ENCODE measurements at places on chromosomes 4 and X.

DNA sequence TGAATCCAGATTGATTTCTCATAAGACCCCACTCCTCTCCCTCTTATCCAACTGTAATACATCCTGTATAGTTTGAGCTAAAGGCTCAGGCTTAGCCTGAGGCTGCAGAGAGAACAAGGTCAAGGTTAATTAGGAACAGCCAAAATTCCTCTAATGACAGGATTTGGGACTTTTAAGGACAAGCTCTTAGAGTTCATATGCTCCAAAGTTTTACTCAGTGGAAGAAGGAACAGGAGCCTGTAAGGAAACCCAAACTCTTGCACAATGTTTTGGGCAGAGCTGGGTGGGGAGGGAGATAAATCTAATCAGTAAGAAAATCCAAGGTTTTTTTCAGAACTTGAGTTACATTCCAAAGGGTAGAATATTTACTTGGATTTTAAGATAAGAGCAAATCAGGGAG, 238.8 kb downstream of the QDPR start:
- no peak for DNase-seq

- DNase-seq = no peak
Measured at GRCh38 chr4:47538111-47538824, 53.2 kb downstream of the ATP10D start.

GRCh38 chr4:121788896-121789295, 12.2 kb upstream of the EXOSC9 start:
- no peak for DNase-seq

DNA sequence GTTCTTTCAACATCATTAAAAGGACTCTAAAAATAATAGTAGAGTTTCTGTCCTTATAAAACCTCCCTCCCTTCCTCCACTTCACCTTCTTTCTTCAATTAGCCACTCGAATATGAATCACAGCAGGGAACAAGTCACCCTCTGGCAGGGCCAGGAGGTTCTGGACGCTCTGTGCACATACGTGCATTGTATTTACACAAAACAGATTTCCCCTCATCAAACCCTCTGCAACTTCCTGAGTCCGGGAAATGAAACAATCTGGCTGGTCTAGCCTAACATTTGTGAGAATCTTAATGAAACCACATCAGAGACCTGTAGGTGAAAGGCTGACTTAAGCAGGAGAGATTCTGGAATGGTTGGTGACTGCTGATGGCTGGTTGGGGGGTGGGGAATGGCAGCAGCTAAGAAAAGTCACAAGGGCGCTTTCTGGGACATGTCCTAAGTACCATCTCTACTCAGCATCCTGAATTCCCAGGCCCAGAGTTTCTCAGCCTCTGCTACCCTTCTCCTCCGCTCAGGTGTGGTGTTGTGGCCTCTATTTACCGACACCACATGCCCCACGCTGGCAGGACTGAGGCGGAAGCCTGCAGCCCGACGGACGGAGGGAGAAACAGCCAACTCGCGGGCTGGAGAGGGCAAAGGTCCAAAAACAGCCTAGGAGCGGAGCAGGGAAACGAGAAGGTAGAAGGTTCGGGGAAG, 1.0 kb downstream of the ZDHHC9 start:
- no peak for DNase-seq

DNA sequence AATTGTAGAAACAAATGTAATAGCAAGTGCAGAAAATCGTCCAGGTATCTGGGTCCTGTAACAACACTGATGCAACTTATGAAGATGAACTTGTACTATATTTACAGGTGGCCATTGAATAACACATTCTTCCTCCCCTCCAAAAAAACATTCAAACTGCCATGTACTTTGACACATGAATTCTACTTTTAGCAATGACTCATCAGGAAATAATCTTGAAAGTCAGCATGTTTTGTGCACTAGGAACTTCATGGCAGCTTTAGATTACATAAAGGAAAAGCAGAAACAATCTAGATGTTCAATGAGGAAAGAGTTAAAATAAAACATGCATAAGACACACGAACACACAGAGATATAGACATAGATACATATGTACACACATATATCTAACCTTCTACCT, 2.5 kb downstream of the PABPC1L2A start:
- no peak for DNase-seq

DNA sequence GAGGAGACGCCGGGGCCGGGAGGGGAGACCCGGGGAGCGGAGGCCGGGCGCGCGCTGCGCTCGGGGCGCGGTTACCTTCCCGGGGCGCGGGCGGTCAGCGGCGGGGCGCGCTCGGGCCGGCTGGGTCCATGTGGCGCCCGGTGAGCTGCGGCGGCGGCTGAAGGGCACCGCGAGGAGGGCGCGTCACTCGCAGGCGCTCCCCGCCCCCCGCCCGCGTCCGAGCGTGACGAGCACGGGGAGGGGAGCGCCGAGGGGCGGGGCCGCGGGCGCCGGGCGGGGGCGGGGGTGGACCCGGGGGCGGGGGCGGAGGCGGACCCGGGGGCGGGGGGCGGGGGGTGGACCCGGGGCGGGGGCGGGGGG, at the start of gene CPLX1:
TSS of gene CPLX1 (minus strand) at position 159 of the 360 bp plus-strand sequence. CDS start 1,607 bp downstream, outside the sequence.
- DNase-seq = no peak

DNA sequence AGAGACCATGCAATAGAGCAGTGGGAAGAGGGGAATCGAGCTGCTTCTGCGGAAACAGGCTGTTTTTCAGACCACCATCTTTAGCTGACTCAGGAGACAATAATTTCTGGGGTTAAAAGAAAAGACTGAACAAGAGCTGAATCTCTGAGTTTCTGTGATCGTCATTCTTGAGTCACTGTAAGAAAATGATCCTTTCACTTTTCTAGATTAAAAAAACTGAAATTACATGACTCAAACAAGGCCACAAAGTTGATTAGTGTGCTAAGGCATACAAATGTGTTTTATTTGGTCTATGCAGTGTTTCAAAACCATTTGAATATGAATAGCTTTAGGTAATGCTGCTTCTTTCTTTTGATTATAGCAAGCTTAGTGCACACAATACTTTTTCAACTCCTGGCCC, 194.4 kb upstream of the RPL34 start:
- no peak for DNase-seq

GRCh38 chrX:107827852-107828251, 2.2 kb downstream of the MID2 start:
- DNase-seq = no peak

DNA sequence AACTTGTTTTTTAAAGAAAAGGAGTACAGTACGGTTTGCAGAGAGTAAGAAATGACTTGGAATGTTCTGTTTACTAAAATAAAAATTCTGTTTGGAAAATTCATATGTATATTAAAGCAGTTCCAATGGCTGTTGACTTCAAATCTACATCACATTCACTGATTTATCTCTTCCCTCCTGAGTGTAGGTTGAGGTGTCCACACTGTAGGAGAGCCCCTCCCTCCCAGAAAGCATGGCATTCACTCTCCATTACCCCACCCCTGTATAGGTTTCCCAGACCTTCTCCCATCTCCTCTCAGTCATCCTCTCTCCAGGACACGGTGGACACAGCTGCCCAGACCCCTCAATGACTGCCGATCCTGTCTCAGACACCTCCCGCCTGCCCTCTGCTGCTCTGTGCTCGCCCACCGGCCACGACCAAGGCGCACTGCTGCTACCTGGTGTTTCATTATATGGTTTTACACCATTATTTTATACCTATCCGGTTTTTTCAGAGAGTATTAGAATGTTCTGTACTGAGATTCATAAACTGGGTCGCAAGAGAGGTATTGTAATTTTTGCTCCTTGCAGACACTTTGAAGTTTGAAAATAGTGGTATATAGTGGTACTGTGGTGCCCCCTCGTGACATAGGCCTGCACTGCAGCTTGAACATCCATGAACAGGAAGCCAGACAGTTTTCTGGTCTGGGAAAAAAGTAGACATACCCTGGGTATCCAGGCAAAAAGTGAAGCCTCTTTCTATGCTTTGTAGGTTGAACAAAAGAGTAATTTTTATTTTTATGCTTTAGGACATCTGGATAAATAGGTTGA, 38.8 kb upstream of the BEX4 start:
- peak; percentile 55 for DNase-seq

GRCh38 chr4:74682567-74683359, 111.6 kb downstream of the BTC start:
- no peak for DNase-seq

DNA sequence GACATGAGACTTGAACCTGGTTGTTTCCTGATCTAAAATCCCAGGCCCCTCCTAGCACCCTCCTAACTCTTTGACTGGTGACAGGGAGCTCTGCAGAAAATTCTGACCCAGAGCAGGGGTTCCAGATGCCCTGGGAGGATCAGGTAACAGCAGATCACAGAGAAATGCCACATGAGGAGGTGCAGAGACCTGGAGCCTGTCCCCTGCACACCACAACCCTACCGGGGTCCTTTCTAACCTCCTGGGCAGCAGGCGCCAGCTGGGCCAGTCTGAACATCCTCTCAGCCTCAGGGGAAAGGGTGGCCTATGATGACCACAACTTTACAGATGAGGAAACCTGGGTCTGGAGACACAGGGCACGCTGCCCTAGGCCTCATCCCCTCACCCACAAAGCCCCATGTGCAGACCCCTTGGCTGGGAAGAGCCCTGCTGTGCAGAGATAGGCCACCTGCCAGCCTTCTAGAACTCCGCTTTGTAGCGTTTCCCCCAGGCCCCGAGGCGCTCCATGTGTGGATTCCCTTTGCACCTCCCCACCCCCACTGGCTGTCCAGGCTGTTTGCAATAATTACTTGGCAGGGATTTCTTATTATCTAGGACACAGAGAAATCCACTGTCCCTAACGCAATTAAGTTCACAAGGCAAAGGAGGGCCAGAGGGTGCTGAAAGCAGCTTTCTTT, 36.5 kb downstream of the WDR1 start:
- no peak for DNase-seq

GRCh38 chrX:66672106-66672505, 33.2 kb upstream of the EDA2R start:
- DNase-seq = no peak

DNA sequence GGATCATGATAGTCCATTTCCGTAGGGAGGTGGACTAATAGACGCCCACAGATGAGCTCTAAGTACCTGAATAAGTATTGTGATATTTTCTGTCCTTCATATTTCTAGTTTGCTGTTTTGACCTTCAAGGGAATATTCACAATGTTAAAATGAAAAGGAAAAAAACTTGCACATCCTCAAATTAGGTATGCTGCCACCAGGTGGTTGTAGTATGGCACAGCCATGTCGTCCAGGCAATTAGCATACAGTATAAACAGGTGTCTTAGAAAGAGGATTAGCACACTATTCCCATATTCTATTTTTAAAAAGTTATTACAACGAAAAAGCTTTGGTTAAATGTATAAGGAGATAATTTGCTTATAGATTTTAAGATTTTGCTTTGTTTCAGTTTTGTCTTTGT, 802.0 kb downstream of the RPA4 start:
- no peak for DNase-seq

- no peak for DNase-seq
Measured at GRCh38 chr4:56657128-56657527, 24.0 kb downstream of the HOPX start.

DNA sequence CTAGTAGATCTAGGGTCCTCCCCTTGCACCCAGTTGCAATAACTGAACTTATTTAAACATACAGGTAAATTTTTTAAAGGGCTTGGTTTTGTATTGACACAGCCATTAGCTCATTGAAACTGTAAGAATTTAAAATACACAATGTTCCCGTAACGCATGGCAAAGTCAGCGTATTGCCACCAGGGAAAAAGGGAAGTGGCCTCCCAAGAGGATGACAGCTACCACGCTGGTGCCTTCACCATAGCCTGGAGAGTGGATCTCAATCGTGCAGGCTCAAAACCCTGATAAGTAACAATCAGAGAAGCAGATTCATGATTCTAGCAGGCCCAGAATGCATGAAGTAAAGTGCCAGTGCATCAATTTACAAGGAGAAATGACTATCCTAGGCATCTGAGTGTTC, 49.4 kb upstream of the RELL1 start:
- DNase-seq = no peak
